Stimulated activated CD8-positive, alpha-beta memory T cell treated with anti-CD3 and anti-CD28 coated beads, Interleukin-2, amount 100 ng/mL, for 1 hour (primary cell): ENCODE measurements at places on chromosomes 11 and 22.

DNA sequence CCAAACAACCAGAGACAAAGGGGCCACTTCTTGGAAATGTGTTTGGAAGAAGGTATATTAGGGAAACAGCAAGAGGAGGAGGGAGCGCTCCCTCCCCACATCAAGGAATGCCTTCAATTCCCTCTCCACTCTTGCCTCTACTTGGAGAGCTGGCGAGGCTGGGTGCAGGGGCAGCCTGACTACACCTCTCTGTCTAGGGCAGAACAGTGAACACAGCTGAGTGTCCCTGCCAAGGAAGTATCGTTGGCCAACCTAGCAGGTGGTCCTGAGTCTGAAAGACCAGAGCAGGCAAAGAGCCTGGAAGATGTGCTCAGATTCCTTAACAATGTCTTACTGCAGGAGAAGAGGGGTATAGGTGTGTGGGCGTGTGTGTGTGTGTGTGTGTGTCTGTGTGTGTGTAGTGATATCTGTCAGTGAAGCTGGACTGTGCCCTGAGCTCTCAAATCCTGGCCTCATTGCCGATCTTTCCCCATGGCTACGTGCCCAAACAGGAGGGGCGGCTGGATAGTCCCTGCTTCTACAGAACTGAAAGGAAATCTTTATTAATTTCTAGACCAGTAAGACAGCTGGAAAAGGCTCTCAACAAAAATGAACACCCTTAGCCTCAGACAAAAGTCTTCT, 46.8 kb downstream of the PAMR1 start:
- no peak for DNase-seq

DNA sequence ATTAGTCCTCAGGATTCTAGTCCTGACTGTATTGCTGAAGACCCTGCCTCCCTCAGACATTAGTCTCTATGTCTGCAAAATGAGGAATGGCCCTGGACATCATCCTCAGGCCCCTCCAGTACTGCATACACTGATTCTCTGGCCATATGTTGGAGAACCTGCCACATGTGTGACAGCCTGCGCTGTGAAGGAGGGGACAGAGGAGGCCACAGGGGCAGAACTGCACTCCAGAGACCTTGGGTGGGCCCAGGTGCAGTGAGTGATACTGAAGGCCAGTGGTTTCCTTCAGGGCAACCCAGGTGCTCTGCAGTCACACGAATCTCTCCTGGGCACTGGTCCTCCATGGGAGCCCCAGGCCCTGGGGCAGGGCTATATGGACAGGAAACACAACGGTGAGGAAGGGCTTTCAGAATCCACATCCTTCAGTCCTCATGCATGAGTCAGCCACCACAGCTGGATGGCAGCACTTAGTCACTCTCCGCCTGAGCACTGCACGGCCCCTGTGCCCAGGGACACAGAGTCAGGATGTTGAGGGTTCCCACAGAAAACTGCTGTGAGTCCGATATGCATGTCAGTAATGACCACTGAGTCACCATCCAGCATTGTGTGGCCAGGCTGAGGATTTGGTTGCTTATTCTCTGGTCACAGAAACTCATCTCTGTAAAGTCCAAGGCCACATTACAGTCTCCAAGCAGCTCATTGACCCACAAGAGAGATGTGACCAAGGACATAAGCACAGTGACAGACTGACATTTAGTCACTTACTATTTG, 39.7 kb downstream of the ME3 start:
- no peak for DNase-seq

GRCh38 chr22:28120691-28121592, 201.9 kb upstream of the PITPNB start:
- DNase-seq = no peak

DNA sequence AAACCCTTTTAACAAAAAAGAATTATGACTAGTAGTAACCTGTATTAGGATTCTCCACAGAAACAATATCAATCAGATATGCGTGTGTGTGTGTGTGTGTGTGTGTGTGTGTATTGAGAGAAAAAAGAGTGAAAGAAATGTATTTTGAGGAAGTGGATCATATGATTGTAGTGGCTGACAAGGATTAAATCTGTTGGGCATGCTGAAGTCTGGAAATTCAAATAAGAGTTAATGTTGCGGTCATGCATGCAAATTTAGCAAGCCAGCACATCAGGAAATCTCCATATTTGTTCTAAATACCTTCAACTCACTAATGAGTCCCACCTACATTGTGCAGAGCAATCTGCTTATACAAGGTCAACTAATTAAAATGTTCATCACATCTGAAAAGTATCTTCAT, 46.8 kb upstream of the IGLL5 start:
- no peak for DNase-seq

GRCh38 chr22:49350441-49351121, 477.1 kb downstream of the BRD1 start:
- DNase-seq = no peak

DNA sequence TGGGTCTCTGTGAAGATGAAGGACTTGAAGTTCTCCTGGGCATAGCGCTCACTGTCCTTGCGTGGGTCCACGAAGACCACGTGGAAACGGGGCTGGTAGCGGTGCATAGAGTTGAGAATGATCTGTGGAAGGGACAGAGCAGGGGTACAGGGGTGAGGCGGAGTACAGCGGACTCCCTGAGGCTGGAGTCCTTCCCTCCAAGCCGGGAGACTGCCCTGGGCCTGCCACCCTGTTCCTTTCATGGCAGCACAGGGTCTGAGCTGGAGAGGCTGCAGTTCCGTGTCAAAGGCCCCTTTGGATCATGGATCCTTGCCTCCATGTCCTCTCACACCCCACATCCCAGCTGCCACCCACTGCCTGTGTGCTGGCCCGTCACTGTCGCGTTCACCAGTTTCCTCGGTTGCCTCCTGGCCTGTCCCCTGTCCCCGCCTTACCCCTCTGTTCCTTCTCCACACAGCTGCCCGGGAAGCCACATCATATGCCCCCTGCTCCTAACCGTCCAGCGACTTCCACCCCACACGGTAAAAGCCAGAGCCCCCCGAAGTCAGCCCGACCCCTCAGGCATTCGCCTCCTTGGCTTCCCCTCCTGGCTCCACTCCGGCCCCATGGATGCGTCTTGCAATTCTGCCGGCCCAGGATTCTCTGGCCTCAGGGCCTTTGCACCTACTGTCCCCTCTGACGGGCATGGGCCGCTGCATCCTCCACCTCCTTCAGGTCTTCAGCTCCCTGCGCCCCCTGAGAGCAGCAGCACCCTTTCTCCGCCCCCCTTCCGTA, 3.4 kb upstream of the NUDT8 start:
- no peak for DNase-seq

GRCh38 chr11:34052608-34053160, 1.2 kb downstream of the CAPRIN1 start:
- DNase-seq = no peak

GRCh38 chr22:50303515-50303847, 4.0 kb downstream of the PLXNB2 start:
- DNase-seq = no peak

DNA sequence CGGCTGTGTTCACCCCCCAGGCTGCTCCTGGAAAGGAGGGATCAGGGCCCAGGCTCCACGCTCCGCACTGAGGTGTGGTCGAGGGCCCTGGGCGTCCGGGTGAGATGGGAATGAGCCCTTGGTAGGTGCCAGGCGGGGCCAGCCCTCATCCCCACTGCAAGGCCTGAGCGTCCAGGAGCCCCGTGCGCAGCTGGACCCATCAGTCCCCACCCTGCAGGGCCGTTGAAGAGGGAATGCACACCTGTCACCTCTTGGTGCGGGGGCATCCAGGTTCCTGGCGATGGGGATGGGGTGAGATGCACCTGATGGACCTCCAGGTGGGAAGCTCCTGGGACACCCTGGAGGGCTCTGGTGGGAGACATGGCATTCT, 72.2 kb downstream of the KCNQ1 start:
- no peak for DNase-seq

GRCh38 chr11:70105755-70106571, 27.8 kb downstream of the ANO1 start:
- no peak for DNase-seq

GRCh38 chr11:110544779-110545178, 115.0 kb downstream of the FDX1 start:
- no peak for DNase-seq

DNA sequence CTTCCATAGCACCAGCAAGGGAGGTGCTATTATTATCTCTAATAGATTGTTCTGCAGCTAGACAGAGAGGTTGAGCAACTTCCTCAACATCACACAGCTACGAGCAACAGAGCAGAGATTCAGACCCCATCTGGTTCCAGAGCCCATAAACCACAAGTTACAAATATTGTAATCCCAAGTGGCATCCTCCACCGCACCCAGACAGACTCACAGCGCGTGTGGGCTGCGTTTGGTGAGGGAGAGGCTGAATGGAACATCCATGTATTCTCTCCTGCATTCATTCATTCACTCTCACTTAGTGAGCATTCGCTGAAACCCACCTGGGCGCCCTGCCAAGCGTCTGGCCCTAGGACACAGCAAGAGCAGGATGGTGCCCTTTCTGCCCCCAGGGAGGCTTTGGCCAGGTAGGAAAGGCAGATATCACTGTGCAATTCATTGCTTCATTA, 33.5 kb downstream of the LIF start:
- no peak for DNase-seq
